ENCODE measurements at places on chromosomes 16 and 17.
A peak's percentile ranks its signal among the peaks of the same experiment; 100 is the strongest.

DNA sequence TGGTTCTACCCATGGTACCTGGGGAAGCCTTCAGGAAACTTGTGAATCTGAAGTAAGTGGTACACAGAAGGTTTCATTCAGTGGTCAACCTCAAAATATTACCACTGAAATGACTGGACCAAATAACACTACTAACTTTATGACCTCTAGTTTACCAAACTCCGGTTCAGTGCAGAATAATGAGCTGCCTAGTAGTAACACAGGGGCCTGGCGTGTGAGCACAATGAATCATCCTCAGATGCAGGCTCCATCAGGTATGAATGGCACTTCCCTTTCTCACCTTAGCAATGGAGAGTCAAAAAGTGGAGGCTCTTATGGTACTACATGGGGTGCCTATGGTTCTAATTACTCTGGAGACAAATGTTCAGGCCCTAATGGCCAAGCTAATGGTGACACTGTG, 55.9 kb upstream of the SLC5A11 start:
- DNase-seq, result no peak

DNA sequence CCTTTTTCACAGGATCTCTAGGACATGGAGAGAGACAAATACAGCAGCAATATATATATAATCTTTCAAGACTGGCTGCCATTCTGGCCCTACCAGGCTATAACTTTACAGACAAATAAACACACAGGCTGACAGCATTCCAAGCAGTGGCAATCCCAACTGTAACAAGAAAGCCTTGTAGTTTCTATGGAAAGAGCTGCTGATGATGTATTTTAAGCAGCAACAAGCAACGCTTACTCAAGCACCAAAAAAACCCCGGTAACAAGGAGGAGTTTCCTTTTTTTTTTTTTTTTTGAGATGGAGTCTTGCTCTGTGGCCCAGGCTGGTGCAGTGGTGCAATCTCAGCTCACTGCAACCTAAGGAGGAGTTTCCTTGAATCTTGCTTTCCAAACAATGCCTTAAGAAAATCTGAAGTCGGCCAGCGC, 23.2 kb downstream of the LSM12 start:
- DNase-seq, result no peak

DNA sequence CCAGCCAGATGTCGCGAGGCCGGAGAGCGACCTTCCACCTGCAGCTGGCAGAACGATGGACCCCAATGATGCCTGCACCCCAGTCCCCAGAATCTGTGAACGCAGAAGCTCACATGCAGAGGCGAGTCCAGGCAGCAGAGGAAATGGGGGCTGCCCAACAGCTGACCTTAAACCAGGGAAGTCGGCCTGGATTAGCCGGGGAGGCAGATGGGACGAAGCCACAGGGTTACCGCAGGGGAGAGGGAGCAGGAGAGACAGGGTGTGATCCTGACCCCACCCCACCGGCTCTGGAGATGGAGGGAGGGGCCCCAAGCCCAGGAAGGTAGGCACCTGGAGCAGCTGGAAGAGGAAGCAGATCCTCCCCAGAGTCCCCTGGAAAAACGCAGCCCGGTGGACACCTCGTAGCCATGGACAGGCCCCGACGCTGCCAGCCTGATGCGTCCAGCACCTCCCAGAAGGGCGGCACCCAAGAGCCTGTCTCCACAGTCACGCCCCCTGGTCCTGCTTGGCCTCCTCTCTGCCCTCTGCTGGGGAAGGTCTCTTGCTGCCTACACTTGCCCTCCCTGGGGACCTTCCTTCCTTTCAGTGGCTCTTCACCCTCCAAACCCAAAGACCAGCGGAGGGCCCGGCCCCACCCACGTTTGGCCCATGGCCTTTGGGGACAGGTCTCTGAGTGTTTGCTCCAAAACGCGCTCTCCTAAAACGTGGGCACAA, 37.3 kb downstream of the PIEZO1 start:
- DNase-seq, result peak; percentile 43

GRCh38 chr17:39951924-39952679, 10.7 kb upstream of the GSDMA start:
- no peak for DNase-seq

- DNase-seq, result no peak
Observed at GRCh38 chr17:77601054-77601979, 357.2 kb upstream of the TNRC6C start.

DNA sequence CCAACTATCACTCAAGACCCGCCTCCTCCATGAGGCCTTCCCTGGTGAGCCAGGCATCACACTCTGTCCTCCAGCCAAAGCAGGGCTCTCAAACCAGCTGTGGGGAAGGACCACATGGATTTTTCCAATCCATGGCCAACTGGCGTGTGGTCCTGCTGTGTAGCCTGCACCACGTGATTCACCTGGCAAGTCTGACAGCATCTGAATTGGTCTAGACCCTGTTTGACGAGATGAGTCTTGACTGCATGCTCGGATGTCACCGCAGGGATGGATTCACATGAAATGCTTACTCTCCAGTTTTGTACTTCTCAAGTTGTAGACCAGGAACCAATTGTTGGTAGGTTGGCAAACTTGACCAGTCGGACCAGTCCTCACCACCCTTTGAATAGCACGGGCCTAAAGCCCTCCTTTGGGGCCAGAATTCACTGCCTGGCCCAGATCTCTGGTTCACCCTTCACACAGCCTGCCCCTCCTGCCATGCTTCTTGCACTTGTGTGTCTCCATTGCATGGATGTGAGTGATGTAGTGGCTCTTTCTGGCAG, 9.9 kb downstream of the CRHR1 start:
- no peak for DNase-seq

DNA sequence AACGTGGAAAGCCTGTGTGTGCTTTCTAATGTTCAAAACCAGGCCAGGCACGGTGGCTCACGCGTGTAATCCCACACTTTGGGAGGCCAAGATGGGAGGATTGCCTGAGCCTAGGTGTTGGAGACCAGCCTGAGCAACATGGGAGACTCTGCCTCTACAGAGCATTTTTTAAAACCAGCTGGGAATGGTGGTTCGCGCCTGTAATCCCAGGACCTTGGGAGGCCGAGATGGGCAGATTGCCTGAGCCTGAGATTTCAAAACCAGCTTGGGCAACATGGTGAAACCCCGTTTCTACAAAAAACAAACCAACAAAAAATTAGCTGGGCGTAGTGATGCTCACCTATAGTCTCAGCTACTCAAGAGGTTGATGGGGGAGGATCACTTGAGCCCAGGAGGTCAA, 26.4 kb downstream of the RNF213 start:
- DNase-seq, result no peak

DNA sequence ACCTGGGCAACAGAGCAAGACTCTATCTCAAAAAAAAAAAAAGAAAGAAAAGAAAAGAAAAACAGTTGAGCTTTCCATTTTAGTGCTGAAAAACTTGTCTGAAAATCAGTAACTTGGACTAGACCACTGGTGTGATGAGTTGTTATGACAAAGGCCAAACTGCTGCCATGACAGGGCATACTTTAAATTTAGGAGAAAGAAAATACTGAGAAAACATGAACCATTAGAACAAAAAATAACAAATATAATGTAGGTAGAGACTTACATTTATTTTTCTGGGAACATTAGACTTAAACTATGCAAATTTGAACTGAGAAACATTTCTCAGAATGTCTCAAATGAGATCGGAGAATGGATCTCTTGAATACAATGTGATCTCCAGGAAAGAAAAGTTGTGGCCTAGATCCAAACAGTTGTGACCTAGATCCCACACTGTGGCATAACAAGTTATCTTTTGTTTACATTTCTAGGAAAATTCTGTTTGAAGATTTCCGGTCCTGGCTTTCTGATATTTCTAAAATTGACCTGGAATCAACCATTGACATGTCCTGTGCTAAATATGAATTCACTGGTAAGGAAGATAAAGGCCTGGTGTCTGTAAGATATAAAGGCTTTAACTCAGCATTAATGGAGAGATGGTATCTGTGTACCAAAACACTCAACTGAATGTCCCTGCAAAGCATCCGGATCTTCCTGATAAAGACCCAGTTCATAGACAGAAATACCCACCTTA, 10.9 kb downstream of the OGFOD1 start:
- DNase-seq, result no peak

DNA sequence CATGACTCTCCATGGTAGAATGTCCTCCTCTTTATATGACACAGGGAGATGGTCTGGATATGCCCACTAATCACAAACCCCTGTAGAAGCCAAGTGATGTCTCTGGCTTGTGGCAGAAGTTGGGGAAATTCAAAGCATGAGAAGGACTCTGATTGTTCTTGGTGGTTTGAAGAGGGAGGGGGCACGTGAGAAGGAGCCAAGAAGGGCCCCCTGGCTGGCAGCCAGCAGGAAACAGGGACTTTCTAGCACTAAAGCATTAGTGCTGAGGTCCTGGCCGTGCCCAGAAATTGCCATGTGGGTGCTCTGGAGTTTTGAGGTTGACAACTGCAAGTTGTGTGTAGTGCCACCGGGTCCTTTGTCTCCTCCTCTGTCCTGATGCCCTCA, 199.9 kb downstream of the LGALS9B start:
- no peak for DNase-seq

DNA sequence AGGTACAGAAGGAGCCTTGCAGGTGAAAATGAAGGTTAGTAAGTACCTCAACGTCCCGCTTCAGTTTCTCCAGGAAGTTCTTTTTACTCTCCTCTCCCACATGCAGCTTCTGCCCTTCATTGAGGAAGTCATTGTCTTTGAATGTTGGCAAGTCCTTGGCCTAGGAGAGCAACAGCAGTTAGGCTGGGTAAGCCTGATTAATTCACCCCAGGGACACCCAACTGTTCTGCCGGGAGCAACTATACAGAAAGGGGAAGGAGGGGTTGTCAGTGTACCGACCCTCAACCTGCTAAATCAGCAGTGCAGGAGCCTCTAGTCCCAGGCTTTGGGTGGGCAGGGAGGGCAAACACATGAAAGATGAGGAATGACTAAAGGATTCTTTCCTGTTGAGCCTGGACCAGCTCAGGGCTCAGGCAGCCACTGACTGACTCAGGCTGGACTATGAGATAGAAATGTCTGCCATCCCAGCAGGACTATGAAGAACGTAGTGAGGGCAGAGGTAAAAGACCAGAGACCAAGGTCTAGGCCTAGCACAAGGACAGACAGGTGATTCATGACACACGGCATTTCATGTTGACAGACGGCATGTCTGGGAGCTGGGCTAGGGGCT, 21.6 kb downstream of the PIP4K2B start:
- DNase-seq, result no peak

GRCh38 chr16:68227850-68228553, 7.9 kb downstream of the ESRP2 start:
- no peak for DNase-seq

- DNase-seq, result no peak
Observed at GRCh38 chr17:54972406-54973138, 4.0 kb downstream of the STXBP4 start.

- DNase-seq, result no peak
Observed at GRCh38 chr16:64165368-64165767, 956.5 kb downstream of the CDH11 start.

DNA sequence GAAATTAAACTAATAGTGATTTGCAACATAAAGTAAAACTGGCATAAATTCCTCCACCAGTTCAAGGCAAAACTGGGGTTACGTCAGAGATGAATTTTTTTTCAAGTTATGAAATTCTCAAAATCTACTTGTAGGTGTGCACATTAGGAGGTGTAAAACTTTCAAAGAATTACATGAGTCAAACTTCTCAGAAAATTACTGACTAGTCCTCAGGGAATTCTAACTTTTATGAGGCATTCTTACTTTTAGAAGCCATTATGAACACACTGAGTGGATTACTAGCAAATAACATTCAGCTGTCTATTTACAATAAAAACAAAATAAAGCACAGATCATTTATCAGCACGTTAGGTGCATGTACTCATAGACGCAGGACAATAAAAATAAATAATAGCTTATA, 348.7 kb downstream of the CDH11 start:
- DNase-seq, result no peak

DNA sequence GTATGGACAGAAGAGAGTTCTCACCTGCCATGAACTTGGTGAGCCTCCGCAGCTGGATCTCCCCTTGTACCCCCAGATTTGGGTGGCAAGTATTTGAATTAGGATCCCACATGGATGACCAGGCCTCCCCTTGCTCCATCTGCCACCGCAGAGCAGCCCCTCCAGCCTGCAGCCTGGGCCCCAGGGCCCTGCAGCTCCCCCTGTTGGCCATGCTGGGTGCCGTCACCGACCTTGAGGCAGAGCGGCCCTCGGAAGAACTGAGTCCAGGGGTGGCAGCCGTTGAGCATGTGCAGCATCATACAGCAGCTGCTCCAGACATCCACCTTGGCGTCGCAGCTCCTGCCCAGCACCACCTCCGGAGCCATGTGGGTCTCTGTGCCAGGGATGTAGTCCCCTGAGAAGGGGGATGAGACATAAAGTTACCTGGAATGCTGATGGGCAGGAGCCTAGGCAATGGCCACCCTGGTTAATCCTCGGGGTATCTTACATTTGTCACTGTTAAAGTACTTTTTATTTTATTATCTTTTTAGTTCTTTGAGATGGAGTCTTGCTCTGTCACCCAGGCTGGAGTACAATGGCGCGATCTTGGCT, 9.0 kb upstream of the SPATA32 start:
- no peak for DNase-seq

DNA sequence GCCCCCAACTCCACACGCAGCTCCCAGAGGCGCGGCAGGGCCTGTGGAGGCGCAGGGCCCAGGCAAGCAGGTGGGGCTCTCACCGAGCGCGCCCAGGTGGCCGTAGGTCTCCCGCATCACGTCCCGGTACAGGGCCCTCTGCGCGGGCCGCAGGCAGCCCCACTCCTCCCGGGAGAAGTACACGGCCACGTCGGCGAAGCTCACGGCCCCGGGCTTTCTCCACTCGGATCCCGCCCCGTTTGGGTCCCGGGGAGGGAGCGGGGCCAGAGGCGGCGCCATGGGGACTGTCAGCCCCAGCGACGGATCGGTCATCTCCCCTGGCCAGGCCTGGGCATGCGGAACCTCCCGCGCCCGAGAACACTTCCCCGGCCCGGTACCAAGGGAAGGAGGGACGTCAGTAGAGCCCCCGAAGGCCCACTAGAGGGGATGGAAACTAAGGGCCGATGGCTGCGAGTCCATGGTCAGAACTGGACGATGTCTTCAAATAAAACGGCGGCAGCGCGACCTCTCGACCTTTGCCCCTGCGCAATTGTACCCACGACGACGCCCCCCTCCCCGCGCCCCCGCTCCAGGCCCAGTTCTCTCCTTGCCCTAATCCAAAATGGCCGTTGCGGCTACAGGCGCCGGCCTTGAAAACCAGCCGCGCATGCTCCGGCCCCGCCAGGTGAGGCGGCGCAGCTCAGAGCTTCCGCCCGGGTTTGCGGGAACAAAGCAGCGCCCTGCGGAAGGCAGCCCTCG, at the start of gene ZNF747:
Gene ZNF747, minus strand, starts transcription at position 491 of the 738 bp plus-strand sequence. Its CDS starts 179 bp downstream, at position 312.
- DNase-seq, result peak; percentile 86

DNA sequence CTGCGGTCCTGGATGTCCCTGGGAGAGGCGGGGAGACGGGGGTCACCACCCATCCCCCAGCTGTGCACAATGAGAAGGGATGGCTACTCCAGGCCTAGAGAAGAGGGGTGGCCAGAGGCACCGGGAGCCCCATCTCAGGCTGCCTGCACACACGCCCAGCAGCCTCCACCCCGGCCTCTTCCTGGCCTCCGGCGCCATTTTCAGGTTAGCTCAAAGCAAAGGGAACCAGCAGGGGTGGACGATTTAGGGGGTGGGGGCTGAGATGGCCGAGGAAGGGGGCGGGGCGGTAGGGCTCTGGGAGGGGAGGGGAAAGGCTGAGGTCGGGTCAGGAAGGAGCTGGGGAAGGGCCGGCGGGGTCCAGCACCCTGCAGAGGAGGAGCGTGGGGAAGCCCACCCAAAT, 42.8 kb downstream of the SRCIN1 start:
- no peak for DNase-seq

GRCh38 chr16:3980253-3981111, 100.0 kb upstream of the CREBBP start:
- DNase-seq, result no peak

- no peak for DNase-seq
Observed at GRCh38 chr16:57305159-57305811, 20.8 kb upstream of the PLLP start.
